ENCODE measurements at places on chromosomes 16 and 17.

DNA sequence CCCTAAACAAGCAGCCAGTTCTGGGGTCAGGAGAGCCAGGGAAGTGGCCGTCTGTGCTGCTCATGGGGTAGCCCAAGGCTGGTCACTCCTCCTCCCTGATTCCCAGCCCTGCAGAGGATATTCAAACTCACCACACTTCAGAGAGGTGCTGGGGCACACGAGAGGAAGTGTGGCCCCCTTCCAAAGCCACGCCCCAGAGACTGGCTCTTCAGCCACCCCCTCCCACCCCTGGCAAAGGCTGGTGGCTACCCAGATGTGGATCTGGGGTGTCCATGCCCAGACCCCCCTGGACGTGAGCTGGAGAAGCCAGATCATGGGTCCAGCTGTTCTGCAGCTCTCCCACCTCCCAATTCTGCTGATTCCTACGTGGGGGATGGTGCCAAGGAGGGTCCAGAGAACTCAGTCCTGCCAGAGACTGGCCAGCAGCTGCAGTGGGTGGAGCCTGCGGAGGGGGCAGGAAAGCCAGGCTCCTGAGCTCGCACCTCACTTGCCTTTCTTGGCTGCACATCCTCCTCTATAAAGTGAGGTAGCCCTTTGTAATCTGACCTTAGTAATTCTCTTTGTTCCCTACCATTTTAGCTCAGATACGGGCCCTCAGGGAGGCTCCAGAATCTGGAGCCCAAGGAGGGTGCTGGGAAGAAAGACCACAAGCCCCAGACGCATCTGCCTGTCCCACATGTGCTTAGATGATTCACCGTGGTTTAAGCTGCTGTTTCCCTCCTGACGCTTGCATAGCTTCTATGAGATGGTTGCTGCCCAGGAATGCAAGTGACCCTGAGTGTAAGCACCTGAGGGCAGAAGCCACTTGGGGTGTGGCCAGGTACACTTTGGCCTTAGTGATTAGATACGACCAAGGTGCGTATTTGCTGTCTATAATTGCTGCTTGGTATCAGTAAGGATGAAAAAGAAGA, 15.3 kb downstream of the SDK2 start:
- DNase-seq = no peak

DNA sequence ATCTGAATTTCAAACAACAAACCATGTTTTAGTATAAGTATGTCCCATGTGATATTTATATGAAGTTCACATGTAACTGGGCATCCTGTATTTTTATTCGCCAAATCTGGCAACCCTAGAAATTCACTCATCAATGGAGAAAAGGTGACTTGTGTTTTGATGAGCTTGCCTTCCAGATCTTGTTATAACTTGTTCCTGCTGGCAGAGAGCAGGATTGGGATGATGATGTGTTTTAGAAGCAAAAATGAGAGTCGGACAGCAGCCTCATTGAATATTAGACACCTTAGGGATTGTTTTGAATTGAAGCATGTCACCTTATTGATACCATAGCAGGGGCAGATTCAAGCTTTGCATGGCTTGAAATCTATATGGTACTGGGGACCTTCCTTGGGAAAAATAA, 85.4 kb upstream of the MED13 start:
- no peak for DNase-seq

- DNase-seq = peak; percentile 33
Observed at GRCh38 chr16:87017371-87018012, 299.7 kb downstream of the C16orf95 start.

DNA sequence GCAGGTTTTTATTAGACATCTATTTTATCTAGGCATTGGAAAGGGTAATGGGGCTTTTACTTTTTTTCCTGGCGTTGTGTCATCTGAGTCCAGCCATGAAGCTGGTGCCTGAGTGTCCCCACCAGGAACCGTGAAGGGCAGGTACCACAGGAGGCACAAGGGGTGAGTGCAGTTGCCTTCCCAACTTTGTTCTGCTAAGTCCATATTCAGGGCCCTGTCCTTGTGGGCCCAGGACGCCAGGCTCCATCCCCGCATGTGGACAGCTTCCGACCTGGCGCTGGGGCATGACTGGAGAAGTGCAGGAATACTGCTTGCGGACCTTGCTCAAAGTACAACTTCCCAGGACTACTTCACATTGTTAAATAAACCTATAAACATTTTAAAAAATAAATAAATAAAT, 60.6 kb downstream of the KPNA2 start:
- DNase-seq = no peak

GRCh38 chr17:74342224-74342623, 16.2 kb downstream of the KIF19 start:
- no peak for DNase-seq

- DNase-seq = no peak
Observed at GRCh38 chr17:29004081-29004692, 1.6 kb downstream of the SEZ6 start.

DNA sequence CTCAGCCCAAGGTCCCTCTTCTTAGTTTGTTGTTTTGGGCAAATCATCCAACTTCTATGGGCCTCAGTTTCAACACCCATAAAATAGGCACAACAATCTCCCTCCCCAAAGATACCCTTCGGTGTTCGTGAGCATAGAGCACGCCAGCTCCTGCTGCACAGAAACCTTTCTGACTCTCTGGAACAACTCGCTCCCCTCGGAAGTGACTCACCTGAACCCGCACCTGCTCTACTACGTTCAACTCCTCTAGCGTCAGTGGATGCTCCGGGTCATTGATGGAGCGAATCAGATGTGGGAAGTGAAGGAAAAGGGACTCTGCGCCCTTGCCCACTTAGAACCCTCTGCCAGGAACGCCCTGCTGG, 445 bp downstream of the CIAO2B start:
- DNase-seq = no peak

DNA sequence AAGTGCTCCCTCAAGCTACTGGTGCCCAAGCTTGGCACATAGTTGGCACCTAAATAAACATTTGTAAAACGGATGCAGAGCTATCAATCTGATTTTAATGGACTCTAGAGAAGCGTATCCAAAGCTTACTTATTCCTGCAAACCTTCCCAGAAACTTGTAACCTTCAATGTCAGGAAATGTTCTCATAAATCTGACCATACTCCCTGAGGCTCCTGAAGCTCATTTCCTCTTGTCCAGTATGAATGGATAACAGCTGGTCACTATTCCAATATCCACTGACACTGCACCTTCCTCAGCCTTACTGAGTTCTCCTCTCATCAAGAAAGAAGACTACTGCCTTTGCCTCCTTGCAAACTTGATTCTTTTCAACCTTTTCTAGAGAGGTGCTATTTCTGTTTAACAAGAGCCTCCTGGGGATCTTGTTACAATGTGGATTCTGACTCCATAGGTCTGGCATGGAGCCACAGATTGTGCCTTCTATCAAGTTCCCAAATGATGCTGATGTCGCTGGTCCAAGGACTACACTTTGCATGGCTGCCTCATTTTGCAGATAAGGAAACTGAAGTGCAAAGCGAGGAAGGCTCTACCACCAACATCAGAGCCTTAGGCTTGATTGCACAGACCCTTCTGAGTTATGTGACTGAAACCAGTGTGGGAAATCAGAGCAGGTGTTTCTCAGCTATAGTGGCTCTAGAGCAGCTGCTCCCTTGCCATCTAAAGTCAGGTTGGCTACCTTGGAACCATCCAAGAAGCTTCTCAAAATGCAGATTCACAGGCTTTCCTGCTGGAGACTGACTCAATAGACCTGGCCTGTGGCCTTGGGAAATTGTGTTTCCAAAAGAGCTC, 377.8 kb downstream of the SOX9 start:
- DNase-seq = no peak

- DNase-seq = no peak
Observed at GRCh38 chr16:61617219-61617783, 418.9 kb downstream of the CDH8 start.

DNA sequence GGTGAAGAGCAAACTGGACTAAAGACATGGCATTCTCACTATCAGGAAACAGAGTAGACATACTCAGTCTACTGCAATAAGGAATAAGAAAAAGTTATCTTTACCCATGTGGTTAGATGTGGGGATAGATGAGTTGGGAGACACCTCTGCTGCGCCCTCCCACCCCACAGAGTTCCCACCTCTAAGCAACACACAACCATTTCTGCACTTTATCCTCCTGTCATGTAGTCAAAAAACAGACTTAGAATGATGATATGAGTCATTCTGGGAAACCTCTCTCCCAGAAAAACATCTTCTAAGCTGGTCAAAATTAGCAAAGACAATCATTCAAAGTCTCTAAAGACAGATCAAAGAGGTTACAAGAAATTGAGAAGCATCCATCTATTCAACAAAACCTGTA, 94.9 kb downstream of the CACNG1 start:
- no peak for DNase-seq

DNA sequence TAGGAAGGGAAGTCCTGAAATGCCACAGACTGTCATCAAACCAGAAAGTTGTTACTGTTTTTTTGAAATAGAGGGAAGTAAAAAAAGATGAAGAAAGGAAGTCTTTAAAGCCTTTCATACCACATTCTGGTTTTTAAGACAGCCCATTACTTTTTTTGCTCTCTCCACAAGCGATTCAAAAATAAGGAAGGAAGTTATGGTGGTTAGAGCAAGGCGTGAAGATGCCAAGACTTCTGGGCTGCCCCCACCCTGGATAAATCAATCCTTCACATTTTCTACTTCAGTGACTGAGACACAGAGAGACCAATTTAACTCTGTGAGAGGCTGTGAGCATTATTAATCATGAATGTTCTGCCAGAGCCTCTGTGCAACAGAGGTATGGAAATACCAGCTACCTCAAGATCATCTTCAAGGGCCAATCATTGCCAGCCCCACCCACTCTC, 82.3 kb upstream of the BCAR1 start:
- no peak for DNase-seq

DNA sequence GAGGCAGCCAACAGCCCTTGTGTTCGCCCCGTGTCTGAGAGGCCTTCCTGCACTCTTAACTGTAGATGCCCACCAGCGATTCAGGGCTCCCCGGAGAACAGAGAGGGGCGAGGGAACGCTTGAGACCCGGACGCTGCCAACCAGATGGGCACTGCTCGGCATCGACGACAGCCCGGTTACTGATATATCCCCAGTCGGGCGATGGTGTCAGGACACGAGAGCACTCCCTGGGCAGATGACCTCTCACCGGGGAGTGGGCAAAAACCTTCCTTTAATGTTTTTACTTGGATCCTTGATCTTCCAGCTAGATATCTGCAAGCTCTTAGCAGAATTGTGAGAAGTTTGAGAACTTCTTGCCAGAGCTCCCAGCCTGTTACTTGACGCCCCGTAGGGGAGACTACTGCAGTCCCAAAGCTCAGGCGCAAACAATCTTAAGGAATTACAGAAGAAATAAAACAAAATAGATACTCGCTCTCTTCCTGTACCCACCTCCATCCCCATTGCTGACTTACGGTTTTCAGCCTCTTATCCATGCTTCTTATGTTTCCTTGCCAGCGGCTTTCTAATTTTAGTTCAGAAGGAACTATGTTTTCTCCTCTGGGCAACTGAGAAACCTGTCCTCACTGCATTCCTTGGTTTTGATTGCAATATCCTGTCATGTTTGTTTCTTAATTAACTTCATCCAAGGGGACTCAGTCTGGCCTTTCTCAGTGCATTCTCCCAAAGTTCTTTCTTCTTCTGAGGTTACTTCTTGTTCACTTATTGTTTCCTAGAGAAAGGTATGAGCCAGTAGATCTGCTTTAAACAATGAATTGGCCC, 845 bp downstream of the SP2 start:
- DNase-seq = peak; percentile 24

- DNase-seq = no peak
Observed at GRCh38 chr16:89855986-89856385, 17.4 kb upstream of the TCF25 start.

DNA sequence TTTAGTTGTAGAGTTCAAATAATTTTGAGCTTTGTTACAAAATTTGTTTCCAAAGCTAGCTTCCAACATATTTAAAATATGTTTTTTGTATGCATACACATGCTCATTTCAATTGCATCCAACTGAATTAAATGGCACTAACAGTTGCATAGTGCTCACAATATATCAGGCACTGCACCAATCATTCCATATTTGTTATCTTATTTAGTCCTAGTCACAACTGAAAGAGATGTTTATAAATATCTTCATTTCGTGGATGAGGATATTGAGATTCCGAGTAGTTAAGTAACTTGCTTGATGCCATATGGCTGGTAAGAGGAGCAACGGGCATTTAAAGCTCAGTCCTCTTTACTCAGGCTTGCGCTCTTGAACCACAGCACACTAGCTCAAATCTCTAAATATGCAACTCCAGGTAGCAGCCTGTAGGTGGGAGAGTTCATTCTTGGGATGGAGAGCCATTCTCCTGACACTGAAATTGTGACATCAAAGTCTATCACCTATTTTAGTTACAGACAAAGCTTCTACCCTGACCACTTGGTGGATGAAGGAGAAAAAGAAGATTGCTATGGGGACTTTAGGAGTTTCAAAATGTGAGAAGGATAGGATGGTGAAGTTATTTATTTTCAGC, 118.0 kb upstream of the CA10 start:
- DNase-seq = no peak

DNA sequence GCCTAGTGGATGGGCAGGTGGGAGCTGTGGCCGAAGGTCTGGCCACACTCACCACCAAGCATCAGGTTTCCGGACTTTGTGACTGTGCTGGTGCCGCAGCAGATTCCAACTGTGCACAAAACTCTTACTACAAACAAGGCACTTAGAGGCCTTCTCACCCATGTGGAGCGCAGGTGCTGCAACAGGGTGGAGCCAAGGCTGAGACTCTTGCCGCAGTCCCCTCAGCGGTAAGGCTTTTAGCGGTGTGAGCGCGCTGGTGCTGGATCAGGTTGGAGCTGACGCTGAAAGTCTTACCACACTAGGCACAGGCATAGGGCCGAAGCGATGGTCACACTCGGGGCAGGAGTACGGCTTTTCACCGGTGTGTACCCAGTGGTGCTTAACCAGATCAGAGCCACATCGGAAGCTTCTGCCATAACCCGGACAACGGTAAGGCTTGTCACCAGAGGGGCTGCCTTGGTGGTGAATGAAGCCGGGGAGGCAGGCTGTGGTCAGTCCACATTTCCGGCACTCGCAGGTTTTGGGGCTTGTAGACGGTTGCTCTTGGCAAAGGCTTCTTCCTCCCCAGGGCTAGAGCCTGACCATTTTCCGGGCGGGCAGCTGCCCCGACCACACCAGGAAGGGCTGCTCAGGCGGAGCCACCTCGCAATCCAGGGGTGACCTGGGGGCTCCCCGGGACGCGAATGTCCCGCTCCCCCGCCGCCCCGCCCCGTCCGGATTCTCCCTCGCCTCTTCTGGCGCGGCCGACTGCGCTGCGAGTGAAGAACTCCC, 1.0 kb upstream of the ARMC5 start:
- no peak for DNase-seq

- DNase-seq = no peak
Observed at GRCh38 chr17:57985675-57985974, 2.4 kb downstream of the VEZF1 start.

DNA sequence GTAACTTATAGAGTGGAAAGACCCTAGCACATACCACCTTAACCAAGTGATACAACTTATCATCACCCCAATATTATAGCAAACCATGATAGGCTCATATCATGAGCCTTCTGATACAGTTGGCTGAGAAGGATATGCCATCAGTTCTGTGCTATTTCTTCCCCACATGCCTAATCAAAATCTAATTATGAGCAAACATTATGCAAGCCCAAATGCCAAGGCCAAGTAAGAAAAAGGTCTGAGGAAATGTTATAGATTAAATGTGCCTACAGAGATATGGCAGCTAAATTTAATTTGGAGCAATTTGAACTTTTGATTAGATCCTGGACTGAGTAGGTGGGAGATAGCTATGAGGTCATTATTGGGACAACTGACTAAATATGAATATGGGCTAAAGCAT, 225.9 kb upstream of the PMFBP1 start:
- no peak for DNase-seq

GRCh38 chr16:76947749-76948148, 243.2 kb upstream of the MON1B start:
- no peak for DNase-seq
